ENCODE measurements at places on chromosomes 2 and 18.
A peak's percentile ranks its signal among the peaks of the same experiment; 100 is the strongest.

DNA sequence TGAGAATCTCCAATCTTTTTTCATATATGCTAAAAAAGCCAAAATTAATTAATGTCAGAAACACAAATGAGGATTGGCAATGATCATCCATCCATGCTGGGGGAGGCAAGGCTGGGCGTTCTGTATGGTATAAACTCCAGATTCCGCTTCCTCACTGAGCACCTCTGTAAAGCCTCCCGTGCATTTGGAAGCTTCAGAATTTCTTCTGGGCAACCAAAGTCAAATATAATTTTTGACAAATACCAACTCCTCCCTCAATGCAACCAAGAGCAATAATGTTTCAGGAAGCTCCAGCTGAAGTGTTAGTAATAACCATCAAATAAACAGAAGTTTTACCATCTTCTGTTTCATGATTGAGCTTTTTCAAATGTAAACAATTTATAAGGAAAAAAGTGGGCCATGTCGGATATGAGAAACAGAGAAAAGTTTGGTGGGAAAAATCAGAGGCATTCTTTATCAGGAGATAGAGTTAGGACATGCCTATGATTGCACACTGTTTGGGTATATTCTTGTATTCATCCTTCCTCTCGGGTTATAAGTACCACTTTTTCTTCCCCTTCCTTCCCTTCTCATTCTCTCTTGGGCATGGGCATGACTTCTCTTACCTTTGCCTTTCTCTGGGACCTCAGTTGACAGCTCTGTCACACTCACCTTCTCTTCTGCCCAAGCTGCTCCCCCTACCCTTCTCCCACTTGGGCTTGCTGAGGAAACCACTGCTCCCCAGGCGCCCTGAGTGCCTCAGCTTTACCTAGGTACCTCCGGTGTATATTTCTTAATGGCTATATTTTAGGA, 149.5 kb upstream of the ZEB2 start:
- no peak for DNase-seq

- no peak for DNase-seq
Observed at GRCh38 chr2:179936654-179937053, 70.4 kb downstream of the CWC22 start.

DNA sequence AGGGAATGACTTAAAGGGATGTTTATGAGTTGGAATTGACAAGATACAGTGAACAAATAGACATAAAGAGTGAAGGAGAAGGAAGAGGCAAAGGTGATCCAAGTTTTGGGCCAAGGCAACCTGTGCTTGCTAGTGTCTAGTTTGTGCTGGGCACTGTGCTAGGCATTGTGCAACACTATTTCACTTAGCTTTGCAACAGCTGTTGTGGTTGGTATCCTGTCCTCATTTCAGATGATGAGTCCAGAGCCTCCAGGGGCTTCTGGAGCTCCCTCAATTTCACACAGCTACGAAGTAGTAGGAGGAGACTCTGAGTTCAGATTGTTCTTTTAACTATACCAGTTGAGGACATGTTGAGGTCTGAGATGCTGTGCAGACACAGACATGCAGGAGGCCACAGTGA, 18.1 kb upstream of the LOXHD1 start:
- DNase-seq = no peak

GRCh38 chr18:37303009-37303408, 262.6 kb downstream of the CELF4 start:
- no peak for DNase-seq

DNA sequence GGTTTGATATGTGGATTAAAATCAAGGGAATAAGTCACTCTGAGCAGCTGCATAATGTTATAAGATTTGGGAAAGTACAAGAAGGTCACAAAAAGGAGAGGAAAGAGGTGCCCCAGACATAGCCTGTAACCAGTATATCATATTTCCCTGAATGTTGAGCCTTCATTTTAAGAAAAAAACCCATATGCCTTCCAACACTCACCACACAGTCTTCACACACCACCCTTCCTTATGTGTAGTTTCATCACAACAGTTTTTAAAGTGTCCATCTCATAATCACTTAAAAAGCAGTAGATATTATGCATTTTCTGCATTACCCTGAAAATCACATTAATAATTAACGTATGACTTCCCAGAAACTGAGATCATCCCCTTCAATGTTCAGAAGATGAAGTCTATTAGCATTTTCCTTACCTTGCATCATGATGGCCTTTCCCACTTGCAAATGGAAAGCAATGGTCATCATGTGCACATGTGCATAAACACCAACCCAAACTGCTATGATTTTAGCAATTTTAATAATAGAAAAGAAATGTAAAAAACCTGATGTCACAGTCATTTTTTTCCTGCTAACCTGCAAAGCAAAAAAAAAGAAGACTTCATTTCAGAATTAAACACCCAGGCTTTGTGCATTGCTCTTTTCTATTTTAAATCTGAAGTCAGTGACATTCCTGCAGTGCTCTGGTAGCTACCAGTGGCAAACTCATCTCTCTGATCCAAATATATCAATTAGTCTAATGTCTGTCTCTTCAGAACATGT, 465.0 kb downstream of the SUCLG1 start:
- no peak for DNase-seq

GRCh38 chr2:152864601-152865149, 146.3 kb downstream of the ARL6IP6 start:
- DNase-seq = no peak

- DNase-seq = no peak
Observed at GRCh38 chr2:113197347-113198047, 23.7 kb downstream of the PSD4 start.

GRCh38 chr2:33924586-33925169, 325.6 kb upstream of the FAM98A start:
- DNase-seq = no peak

GRCh38 chr2:191604154-191604553, 73.8 kb upstream of the NABP1 start:
- no peak for DNase-seq

DNA sequence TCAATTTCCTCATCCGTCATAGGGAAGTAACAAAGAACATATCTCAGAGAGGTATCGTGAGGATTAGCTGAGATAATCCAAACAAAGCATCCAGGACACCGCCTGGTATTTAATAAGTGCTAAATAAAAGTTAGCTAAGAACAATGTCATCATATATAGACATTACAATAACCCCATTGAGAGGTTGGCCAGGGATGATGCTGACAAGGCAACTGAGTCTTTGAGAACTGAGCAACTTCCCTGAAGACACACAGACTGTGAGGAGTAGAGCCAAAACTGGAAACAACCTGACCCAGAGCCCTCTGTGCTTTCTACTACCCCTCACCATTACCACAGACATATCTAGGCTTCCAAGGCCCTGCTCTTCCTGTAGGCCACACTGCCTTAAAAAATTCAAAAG, 1.6 kb upstream of the DCTN1 start:
- DNase-seq = no peak

- no peak for DNase-seq
Observed at GRCh38 chr2:46708492-46708891, 207.1 kb downstream of the MCFD2 start.

GRCh38 chr2:136572335-136572734, 193.0 kb upstream of the THSD7B start:
- DNase-seq = no peak

DNA sequence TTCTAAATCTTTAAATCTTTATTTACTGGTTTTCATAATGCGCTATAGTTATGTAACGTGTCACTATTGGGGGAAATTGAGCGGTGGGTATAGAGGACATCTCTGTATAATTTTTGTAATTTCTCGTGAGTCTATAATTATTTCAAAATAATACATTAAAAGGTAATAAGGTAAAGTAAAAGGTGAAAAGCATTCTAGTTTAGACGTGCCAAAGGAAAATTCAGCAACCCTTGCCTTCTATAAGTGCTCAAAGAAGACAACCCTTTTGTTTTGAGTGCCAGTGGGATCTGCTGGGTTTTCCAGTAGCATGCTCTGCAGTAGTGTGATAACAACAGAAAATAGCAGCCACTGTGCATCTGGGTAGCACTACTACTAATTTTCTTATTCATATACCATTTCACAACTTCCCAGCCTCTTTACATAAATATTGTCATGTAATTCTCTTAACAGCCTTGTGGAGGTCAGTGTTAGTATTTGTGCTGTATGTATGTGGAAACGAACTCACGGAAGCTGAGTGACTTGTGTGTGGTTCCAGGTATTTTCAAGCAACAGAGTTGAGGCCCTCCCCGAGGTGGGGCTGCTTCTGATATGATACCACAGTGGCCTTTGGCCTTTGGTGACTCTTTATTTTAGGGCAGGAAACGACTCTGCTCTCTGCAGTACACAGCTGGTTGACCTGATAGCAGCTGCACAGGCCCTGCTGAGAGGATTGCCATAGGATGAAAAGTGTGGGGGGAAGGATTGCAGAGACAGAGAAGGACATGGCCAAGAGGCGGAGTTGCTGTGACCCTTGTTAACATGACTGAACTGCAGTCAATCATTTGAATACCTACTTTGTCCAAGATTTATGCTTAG, 104.5 kb downstream of the TDRD15 start:
- no peak for DNase-seq

- no peak for DNase-seq
Observed at GRCh38 chr2:205964111-205964761, 121.7 kb downstream of the INO80D start.

DNA sequence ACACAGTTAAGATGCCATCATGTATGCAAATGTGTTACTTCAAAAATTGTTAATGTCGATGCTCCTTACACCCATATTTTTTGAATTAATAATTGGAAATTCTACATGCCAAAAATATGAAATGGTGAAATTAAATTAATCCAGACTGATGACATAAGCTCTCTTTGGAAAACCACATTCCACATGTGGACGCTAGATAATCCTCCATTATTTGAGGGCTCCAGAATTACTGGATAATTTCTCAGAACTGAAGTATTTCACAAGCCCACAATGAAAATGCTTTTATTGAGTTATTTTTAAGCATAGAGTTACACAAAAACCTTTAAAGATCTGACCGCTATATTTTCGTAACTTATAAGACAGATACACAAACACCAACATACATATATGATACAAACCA, 47.8 kb downstream of the FARSB start:
- no peak for DNase-seq

DNA sequence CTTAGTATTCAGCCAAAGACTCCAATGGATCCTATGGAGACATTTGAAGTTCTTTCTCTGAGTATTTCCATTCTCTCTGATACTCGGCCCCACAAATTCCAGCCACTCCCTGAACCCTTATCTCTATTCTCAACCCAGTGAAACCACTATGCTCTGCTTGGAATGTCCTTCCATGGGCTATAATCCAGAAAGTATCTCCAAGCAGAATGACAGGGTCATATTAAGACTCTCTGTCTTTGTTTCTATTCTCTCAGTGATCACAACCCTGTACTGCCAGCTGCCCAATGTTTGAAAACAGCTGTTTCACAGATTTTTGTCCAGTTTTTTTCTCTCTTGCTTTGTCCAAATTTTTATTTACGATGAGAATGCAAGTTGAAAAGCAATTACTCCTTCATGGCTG, 21.9 kb downstream of the CHMP3 start:
- peak; percentile 58 for DNase-seq

GRCh38 chr2:20633001-20633400, 17.9 kb downstream of the HS1BP3 start:
- no peak for DNase-seq

DNA sequence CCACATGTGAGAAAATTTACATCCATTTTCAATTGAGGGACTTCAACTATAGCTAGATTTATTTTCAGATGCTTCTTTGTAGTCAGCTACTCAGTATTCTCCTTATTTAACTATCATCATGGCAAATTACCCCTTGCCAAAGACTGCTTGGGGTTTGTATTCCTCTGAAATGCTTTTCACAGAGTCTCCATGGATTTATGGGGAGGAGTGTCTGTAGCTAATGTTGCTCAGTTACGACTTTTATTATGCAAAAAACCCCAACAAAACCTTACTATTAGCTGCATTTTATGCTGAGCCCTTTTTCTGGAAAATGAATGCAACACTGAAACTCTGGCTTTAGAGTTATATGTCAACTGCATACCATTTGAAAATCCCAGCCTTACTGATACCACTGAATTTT, 78.6 kb downstream of the RFTN2 start:
- DNase-seq = no peak

GRCh38 chr2:173684896-173685459, 280.2 kb downstream of the SP3 start:
- no peak for DNase-seq

DNA sequence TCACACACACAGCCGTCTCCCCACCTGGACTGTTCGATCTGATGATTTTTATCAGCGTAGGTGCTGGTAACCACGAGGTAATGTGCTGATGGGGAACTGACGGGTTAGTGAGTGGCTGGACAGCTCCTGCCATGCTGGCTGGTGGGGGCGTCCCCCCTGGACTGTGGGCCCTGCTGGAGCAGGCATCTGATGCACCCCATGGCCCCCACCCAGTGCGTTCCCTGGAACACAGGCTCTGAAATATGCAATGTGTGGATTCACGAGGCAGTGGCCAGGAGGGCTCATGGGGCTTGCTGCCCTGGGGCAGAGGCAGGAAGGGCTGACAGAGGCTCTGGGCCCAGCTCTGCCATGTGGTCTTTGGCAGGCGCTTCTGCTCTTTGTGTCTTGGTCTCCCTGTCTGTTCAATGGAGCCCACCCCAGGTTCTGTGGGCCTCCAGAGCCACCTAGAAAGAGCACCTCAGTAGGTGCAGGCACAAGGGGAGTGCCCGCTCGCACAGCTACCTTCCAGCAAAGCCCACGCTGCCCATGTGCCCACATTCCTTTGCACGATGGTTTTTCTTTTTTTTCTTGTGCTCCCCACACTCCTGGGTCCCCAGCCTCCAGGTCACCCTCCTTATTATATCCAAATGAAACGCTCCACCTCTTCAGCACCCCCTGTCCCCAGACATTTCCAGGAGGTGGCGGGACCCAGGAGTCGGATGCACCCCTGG, 10.3 kb upstream of the PXDN start:
- DNase-seq = no peak

DNA sequence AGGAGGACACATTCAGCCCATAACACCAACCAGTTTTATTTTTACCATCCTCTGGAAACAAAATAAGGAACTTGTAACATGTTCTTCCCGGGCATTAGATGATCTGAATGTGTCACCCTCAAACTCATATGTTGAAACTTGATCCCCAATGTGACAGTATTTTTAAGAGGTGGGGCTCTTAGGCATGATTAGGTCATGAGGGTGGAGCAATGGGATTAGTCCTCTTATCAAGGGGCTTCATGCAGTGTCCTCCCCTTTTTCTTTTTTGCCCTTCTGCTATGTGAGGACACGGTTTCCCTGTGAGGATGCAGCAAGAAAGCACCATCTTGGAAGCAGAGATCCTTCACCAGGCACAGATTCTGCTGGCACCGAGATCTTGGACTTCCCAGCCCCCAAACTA, 401.5 kb upstream of the TRIB2 start:
- DNase-seq = no peak

GRCh38 chr2:75752828-75753227, 42.1 kb upstream of the GCFC2 start:
- no peak for DNase-seq

GRCh38 chr18:10310626-10311025, 143.8 kb upstream of the APCDD1 start:
- DNase-seq = no peak

DNA sequence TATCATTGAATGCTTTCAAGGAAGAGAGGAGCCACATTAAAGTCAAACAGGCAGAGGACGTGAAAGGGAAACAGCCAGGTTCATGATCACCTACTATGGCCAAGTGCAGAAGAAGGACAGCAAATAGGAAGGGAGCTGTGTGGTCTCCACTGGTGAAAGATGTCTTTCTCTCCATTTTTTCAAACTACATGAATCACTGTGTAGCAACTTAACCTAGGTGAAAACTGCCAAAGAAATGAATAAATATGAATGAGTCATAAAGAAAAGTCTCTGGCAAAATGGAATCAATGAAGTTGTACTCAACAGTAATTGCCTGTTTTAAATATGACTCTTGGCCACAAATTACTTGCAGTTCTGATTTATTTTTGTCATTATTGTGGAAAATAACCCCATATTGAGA, 452.6 kb upstream of the PKDCC start:
- DNase-seq = no peak

All from right lung (tissue), 10 donors.